ENCODE measurements at places on chromosomes 3 and 15. TPM values are rescaled to one million over a fixed set of nuclear protein-coding genes. Genes with fewer than 3 reads are reported as not detected.

Gene CCR3
- total RNA-seq, result not detected

DNA sequence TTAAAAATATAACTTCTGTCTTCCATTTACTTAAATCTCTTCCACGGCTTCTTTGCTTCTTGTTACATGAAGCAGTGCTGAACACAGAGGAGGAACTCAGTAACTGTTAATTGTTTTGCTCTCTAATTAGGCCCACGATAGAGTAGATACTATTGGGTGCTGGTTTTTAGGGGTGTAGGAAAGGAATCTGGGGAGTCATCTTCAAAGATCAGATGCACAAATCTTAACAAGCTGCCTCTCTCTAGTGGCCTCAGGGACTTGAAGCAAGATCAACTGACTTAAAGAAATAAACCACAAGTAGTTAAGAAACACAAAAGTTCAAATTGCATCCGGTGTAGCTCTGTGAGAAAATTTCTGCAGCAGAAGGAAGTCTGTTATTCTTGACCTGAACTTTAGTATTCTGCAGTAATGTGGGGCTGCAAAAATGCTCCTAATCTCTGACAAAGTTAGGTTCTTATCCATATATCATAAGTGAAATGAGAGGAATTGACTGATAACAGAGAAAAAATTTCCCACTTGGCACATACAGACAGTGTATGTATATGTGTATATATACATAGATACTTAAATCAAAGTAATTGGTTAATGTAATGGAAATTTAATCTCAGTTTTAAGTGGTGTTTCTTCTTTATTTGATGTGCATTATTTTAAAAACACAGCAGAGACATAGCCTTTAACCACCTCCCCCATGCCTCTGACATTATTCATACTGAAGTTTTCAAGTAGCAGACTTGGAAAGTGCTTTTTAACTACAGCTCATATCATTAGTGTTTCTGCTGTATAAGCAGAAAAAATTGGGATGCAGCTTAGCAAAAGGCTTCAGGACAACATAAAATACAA lies 51.8 kb downstream of the CHST2 start:
- no peak overlapping the region for H3K27ac ChIP-seq
- no peak overlapping the region for H3K4me3 ChIP-seq
- no peaks in the 10 kb centered on the region for H3K4me1 ChIP-seq
- no peak for DNase-seq
- no peaks in the 10 kb centered on the region for H3K36me3 ChIP-seq

- no peaks in the 10 kb centered on the region for H3K27me3 ChIP-seq
- no peaks in the 10 kb centered on the region for H3K36me3 ChIP-seq
- no peak overlapping the region for H3K4me3 ChIP-seq
- H3K4me1 ChIP-seq, result no peaks in the 10 kb centered on the region
Measured at GRCh38 chr15:99098426-99098825, 6.5 kb upstream of the SYNM start.

DNA sequence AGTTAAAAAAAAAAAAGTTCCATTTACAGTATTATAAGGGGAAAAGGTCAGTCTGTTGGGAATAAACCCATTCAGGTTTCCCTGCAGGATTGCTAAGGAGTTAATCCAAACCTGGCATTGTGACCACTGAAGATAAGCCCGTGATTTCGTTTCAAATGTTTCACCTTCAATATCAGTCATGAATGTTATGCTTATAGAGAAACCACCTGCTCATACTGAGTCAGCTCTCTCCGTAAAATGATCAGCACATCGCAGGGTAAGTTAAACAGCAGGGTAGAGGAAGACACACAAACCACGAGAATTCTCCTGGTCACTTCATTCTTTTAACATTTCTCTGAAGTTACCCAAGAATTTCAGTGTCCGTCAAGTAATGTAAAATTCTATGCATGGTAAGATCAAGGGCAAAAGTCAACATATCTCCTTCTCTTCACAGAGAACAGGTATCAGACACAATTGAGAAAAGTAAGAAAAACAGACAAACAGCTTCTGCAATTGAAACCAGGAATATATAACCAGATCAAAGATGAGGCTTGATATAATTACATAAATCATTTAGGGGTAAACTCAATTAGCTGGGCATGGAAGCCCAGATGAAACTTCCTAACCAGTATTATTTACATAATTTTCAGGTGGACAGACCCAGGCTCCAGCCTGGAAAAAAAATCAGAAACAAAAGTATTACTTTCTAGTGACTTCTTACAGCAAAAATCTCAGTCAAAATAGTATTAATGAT lies 67.6 kb upstream of the ARHGEF3 start:
- H3K4me3 ChIP-seq, result no peak overlapping the region
- no peaks in the 10 kb centered on the region for H3K4me1 ChIP-seq
- no peak overlapping the region for H3K27ac ChIP-seq
- H3K27me3 ChIP-seq, result no peaks in the 10 kb centered on the region
- H3K36me3 ChIP-seq, result no peaks in the 10 kb centered on the region

GRCh38 chr3:78690766-78691165 lies 1077.0 kb downstream of the ROBO1 start:
- H3K36me3 ChIP-seq, result no peaks in the 10 kb centered on the region
- no peaks in the 10 kb centered on the region for H3K4me1 ChIP-seq
- no peak overlapping the region for H3K4me3 ChIP-seq

DNA sequence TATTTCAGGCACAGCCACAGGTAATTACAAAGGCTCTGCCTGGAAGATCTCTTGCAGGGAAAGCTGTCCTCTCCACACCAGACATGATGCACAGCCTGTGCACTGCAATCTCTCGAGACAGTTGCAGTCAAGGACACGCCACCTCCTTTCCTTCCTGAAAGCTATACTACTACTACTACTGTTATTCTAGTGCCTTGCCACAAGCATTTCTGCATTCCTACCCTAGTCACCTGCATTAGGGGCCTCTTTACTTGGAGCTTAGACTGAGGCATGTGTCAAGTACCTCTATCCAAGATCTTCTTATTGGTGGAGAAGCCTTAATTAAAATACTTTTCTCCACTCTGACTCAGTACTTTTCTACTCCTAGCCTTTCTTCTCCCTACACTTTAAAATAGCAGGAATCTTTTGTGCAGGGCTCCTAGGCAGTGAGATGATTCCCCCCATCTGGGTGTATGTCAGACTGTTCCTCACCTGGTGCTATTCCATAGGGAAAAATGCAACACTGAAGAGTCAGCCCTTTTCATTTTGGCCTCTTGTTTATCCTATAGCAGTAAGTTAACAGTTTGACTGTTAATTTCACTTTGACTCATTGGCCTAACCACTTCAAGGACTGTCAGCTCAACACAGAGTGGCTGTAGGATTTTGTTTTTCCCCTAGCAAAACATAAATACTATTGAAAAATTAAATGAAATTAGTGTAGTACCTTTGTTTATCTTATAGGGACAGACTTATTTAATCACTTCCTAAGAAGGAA lies 78.9 kb downstream of the ESYT3 start:
- no peak overlapping the region for H3K27ac ChIP-seq
- no peak overlapping the region for H3K4me3 ChIP-seq
- H3K36me3 ChIP-seq, result no peaks in the 10 kb centered on the region
- H3K27me3 ChIP-seq, result no peaks in the 10 kb centered on the region
- no peaks in the 10 kb centered on the region for H3K4me1 ChIP-seq

DNA sequence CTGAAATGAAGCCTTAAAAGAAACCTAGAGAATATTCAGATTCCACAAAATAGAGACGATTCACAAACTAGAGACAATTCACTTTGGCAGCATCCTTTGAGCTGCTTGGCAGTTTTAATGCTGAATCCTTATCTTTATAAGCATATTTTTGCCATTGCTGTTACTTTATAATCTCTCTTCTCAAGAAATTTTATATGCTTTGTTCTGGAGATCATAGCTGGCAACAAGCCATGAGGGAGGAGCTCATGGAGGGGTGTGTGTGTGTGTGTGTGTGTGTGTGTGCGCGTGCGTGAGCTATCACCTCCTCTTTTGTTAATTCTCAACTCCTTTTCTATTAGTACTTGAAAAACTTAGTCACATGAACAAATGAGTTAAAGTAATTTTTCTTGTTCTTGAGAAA lies 495.0 kb upstream of the RGMA start:
- DNase-seq, result no peak
- H3K4me3 ChIP-seq, result no peak overlapping the region
- H3K27ac ChIP-seq, result no peak overlapping the region
- no peaks in the 10 kb centered on the region for H3K4me1 ChIP-seq

Data from Panc1 (cell line).